Activated CD4-positive, alpha-beta T cell treated with anti-CD3 and anti-CD28 coated beads, Interleukin-2, amount 50 U/mL, for 24 hours (primary cell): ENCODE measurements at places on chromosomes 1 and 21.

DNA sequence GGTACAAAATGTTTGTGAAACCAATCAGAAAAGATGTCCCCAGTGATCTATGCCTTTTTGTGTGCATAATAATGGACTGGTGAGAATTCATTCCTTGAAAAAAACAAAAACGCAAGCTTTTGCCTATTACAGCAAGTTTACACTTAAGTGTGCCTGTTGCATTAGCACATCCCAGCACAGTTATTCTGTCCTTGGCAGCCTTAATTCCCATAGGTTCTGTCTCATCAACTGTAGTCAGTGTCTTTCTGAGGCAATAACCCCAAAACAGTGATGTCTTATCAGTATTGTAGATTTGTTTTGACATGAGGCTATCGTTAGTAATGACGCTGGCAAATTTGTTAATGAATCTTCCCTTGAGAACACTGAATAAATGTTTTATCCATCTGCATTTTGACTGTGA lies 109.9 kb upstream of the KCTD3 start:
- DNase-seq: no peak

DNA sequence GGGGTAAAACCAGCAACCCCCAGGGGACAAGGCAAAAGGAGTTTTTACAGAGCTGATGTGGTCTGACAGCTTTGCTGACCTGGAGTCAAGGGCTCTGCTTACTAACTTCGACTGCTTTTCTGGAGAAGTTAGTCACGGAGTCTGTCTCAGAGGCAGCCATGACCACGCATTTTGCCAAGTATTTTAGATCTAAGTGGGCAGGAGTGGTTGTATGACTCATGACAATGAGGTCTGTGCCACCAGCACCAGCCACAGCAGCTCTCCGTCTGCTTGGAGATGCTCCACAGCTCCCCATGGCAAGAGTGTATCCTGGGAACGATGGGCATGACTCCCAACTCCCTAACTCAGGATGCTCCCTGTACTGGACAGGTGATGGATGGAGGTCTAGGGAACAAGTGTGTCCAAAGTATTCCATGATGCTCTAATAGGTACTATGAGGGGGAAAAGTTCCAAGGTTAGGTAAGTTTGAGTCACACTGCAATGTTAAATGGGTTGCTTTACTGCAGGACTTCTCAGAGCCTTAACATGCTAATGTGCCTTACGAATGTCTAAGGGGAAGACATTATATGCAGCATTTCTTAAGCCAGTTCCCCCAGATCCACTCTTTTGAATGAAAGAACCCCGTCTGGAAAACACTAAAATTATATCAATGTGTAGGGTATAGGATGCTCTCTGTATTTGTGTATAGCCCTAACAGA lies 359.0 kb downstream of the HHAT start:
- DNase-seq: no peak

DNA sequence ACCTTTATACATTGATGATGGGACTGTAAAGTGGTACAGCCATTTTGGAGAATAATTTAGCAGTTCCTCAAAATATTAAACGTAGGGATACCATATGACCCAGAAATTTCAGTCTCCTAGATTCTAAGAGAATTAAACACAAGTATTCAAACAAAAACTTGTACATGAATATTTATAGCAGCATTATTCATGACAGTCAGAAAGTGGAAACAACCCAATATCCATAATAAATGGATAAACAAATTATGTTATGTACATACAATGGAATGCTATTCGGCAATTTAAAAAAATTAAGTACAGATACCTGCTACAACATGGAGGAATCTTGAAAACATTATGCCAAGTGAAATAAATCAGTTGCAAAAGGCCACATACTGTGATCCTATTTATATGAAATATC lies 16.9 kb upstream of the DDX59 start:
- no peak for DNase-seq

- no peak for DNase-seq
Observed at GRCh38 chr1:4309676-4310320, 344.6 kb upstream of the AJAP1 start.

- no peak for DNase-seq
Observed at GRCh38 chr1:159421821-159422220, 10.2 kb upstream of the OR10J4 start.

GRCh38 chr1:10832703-10833102 lies 36.3 kb upstream of the CASZ1 start:
- DNase-seq: no peak

GRCh38 chr1:119453021-119453420 lies 38.1 kb downstream of the HSD3B2 start:
- peak; percentile 2 for DNase-seq

- no peak for DNase-seq
Observed at GRCh38 chr1:159370855-159371254, 61.1 kb upstream of the OR10J4 start.
